Right atrium auricular region (tissue), 2 donors: ENCODE measurements at places on chromosomes 2 and 18. TPM values are rescaled to one million over a fixed set of nuclear protein-coding genes. Genes with fewer than 3 reads are reported as not detected.

The SIGLEC15 gene
- 1.9 TPM for total RNA-seq

The PNPT1 gene
- 8.1 TPM for total RNA-seq

The ZNF396 gene
- 0.94 TPM for total RNA-seq

The VWC2L gene
- total RNA-seq: not detected

The KLF7 gene
- 29.9 TPM for total RNA-seq

The ERMN gene
- not detected for total RNA-seq

The MERTK gene
- 4.9 TPM for total RNA-seq

The INHBB gene
- total RNA-seq: 5.9 TPM

The MEP1B gene
- not detected for total RNA-seq
